ENCODE measurements at places on chromosomes 1 and 21.

DNA sequence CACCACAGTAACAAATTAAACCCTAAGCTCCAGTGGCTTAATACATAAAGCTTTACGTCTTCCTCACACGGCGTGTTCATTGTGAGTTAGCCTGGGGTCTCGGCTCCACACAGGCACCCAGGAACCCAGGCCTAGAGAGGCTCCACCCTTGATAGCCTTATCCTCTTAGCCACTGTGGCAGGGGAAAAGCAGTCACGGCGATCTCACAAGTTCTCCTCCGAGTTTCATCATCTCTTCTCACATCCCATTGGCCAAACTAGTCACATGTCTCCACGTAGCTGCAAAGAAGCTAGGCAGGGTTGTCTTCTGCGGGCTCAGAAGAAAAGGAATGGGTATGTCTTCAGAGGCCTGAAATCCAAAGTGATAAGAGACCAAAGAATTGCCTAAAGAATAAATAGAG, 122.3 kb upstream of the GRIK3 start:
- no peak for DNase-seq

GRCh38 chr1:206609229-206609991, 2.9 kb downstream of the EIF2D start:
- no peak for DNase-seq

DNA sequence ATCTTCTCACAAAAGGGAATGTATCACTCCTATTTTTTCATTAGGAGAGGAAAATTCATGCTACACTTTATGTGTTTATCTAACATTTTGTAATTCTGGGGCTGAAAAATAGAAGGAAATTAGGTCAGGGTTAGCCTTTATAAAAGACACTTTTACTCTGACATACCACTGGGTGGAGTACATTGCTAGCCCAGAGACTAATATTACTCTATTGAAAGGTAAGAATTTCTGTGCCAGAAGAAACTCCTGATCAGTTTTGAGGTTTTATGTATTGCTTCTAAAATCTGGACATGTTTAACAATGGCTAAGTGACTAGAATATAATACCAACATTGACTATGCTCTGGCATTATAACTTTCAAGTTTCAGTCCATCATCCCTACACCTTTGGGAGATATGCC, 724.6 kb downstream of the USP25 start:
- no peak for DNase-seq

DNA sequence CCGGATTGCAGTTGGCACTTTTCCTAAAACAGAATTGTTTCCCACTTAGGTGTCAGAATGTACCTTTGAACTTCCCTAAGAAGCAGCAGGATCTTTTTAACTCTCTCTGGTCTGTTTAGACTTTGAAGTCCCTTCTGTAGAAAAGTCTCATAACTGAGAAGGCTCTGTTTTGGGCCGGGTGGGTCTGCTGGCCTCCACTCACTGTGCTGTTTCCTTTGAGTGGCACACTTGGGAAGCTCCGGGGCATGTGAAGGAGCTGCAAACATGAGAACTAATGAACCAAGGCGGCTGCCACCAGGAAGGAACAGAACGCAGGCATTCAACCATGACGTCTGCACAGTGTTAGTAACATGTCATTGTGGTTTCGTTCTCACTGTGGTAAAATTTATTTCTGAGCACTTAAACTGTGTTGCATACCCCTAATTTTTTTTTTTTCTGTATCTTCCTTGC, 19.5 kb upstream of the NCMAP start:
- DNase-seq: peak; percentile 53

DNA sequence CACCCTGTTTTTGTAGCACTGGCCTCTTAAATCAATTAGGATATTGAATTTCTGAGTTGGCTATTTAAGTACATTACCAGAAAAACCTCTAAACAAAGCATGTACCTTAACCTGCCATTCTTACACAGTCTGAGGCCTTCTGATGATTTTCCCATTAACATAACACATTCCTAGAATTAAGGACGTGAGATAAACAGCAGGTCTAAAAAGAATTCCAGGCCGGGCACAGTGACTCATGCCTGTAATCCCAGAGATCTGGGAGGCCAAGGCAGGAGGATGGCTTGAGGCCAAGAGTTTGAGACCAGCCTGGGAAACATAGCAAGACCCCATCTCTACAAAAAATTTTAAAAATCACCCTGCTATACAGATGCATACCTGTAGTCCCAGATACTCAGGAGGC, 18.0 kb upstream of the LRRC8D start:
- no peak for DNase-seq

GRCh38 chr1:242523719-242524570, 552 bp downstream of the PLD5 start:
- DNase-seq: no peak

DNA sequence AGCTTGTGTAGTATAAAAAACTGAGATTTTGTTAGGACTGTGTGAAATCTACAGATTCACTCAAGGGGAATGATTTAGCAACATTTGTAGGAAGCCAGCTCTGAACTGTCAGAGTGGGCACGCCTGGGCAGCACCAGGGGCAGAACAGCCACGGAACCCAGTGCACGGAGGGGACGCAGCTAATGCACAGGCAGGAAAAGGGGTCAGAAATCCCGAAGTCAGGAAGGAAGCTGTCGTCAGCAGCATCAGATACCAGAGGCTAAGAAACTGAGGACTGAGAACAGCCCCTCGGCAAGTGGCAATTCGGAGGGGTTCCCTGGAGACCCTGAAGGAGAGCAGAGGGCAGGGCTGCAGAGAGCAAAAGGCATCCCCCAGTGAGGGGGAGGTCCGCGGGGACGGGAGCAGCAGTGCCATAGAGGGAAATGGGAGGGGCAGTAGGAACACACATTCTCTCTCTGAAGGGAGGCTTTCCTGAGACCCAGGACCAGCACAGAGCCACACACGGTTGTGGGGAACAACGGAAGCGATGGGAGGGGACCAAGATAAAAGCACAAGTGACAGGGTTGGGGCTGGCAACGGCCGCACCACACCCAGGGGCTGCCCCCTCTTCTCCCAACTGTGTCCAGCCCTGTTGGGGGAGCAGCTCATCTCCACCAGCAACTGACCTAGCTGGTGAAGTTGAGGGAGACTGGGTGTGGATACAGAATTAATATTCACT, 12.7 kb downstream of the UBE2J2 start:
- DNase-seq: no peak

DNA sequence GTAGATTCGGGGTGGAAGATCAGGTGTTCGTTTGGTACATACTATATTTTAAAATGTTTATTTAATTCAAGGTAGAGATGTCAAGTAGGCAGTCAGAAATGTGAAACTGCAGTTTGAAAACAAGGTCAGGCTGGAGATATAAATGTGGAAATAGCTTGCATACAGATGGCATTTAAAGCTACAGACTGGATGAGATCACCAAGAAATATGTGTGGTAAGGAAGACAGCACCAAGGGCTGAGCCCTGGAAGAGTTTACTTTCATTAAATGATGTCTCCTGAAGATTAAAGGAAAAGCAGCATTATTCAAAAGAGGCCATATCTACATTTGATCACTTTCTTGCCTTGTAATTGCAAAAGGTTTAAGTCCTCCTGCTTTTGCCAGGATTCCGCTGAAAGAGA, 271.3 kb downstream of the PTBP2 start:
- no peak for DNase-seq
